ENCODE measurements at places on chromosomes 3 and 15. TPM values are rescaled to one million over a fixed set of nuclear protein-coding genes. Genes with fewer than 3 reads are reported as not detected.

The IQGAP1 gene
- total RNA-seq: 100 TPM

The UPK1B gene
- total RNA-seq: not detected

The THOC7 gene
- 35.2 TPM for total RNA-seq

DNA sequence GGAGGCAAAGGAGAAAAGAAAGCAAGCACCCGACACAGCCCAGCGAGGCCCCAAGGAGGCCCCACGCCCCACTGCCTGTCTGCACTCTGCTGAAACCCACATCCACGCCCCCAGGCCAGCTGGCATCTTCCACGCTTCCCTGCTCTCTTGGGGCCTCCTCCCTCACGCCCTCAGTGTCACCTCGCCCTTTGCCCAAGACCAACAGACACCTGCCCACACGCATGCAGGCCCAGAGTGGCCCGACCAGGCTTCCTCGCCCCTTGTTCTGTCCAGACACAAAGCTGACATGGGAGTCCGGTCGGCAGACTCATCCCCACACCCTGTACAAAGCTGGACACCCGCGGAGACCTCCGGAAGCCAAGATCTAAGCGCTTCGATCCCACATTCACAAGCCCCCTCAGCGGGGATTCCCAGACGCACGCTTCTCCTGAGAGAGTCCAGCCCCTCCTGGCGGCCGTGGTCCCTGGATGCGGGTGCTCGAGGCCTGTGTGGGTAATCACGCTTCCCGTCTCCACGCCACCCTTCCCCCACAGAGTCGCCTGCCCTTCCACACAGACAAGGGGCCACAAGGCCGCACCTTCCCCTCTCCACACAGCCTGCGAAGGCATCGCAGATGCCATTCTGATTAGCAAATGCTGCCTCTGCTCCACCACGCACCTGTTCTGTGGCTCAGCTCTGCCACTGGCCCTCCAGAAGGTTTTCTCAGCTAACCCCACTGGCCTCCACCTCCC lies 176.6 kb downstream of the XXYLT1 start:
- H3K27me3 ChIP-seq: no peaks in the 10 kb centered on the region
- H3K4me1 ChIP-seq: peaks cover 13% of the 10 kb centered on the region
- DNase-seq: peak; percentile 70
- H3K36me3 ChIP-seq: no peaks in the 10 kb centered on the region
- H3K27ac ChIP-seq: peak overlapping the region; percentile 64
- peak overlapping the region; percentile 43 for H3K4me3 ChIP-seq

- H3K36me3 ChIP-seq: no peaks in the 10 kb centered on the region
- DNase-seq: no peak
- no peaks in the 10 kb centered on the region for H3K27me3 ChIP-seq
- no peaks in the 10 kb centered on the region for H3K4me1 ChIP-seq
Observed at GRCh38 chr3:46599590-46599989, 12.7 kb upstream of the FAM240A start.

DNA sequence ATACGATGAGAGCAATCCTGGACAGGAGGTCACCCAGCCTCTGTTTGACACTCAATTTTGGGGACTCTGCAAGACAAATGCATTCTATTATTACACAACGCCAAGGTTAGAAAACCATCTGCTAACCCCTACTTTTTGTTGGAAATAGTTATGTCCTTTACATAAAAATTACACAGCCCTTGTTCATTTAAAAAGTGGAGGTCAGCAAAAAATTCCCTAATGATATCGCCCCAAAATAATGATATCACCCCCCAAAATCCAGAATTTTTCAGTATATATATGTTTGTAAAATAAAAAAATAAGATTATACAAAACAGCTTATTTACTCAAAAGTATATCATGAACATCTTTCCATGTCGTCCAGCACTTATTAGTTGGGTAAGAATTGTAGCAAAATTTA lies 11.4 kb downstream of the ROPN1 start:
- H3K27me3 ChIP-seq: no peaks in the 10 kb centered on the region
- no peak overlapping the region for H3K4me3 ChIP-seq
- no peaks in the 10 kb centered on the region for H3K36me3 ChIP-seq

DNA sequence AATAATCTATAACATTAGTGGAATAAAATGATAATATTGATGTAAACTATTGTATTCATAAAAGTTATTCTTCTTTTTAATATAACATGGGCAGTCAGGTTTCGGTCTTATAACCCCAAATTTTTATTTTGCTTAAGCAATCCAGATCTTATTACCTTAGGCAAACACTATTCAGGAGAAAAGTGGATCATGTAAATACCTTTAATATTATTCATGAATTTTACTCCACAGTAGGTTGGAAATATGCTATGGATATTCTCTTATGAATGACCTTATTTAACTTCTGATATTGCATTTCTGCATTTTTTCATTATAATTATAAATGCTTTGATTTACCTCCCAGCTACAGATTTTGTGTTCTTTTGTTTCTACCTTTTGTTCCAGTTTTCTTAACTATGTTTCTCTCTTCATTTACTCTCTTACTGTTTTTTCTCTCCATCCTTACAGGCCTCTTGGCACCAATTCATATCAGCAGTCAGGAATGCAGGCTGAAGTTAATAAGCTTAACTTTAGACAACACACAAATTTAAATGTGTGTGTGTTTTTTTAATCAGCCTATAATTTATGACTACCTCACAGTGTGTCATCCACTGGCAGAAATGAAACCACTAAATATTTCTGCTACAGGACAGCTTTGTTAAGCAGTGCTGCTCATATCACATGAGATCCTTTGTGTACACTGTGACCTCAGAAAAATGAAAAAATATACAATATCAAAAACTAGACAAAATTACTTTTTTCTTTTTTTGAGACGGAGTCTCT lies 111.0 kb downstream of the NSUN3 start:
- no peaks in the 10 kb centered on the region for H3K4me1 ChIP-seq
- H3K36me3 ChIP-seq: no peaks in the 10 kb centered on the region
- H3K4me3 ChIP-seq: no peak overlapping the region
- H3K27ac ChIP-seq: no peak overlapping the region
- no peaks in the 10 kb centered on the region for H3K27me3 ChIP-seq
- no peak for DNase-seq

GRCh38 chr3:42851228-42851834 lies 24.3 kb downstream of the CYP8B1 start:
- no peak overlapping the region for H3K27ac ChIP-seq
- DNase-seq: peak; percentile 52
- H3K4me3 ChIP-seq: no peak overlapping the region
- H3K36me3 ChIP-seq: no peaks in the 10 kb centered on the region
- no peaks in the 10 kb centered on the region for H3K27me3 ChIP-seq

GRCh38 chr15:54312528-54312927 lies 334.3 kb downstream of the UNC13C start:
- DNase-seq: no peak
- no peaks in the 10 kb centered on the region for H3K4me1 ChIP-seq
- H3K4me3 ChIP-seq: no peak overlapping the region
- no peaks in the 10 kb centered on the region for H3K27me3 ChIP-seq
- no peak overlapping the region for H3K27ac ChIP-seq
- H3K36me3 ChIP-seq: no peaks in the 10 kb centered on the region

GRCh38 chr15:80887148-80887547 lies 102.5 kb downstream of the MESD start:
- no peak for DNase-seq
- H3K27ac ChIP-seq: no peak overlapping the region
- H3K4me3 ChIP-seq: no peak overlapping the region
- H3K27me3 ChIP-seq: peaks cover 6% of the 10 kb centered on the region
- no peaks in the 10 kb centered on the region for H3K4me1 ChIP-seq

DNA sequence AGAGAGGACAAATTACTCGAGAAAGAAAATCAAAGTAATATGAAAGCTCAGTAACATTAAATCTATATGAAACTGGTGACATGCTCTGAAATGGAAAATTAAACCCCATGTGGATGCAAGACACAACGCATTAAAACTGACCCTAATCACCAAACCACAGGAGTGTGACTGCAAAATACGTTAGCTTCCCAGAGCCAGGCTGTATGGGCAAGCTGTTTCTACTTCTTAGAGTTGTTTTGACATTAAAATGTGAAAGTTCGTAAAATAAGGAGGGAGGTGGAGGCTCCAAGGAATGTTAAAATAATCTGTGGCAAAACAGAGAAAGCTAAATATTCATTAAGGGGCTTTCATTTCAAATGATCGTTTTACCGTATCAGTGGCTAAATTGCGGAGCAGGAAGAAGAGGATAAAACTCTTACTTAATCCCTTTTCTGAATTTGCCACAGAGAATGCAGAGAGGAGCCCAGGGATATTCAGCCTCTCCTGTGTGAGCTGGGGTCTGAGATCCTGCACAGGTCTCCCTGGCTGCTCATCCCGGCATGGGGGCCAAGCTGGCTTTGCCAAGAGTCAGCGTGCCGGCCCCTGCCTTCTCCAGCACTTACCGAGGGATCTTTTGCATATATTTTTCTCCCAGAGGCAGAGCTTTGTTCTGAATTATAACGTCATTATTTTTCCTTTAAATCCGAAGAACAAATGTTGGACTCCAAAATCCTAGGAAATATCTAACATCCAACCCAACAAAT lies 239.8 kb upstream of the THBS1 start:
- no peak overlapping the region for H3K4me3 ChIP-seq
- no peak overlapping the region for H3K27ac ChIP-seq
- no peaks in the 10 kb centered on the region for H3K36me3 ChIP-seq

- no peak overlapping the region for H3K27ac ChIP-seq
- no peaks in the 10 kb centered on the region for H3K36me3 ChIP-seq
- DNase-seq: no peak
- H3K27me3 ChIP-seq: no peaks in the 10 kb centered on the region
Observed at GRCh38 chr15:53312707-53313106, 446.8 kb downstream of the WDR72 start.

DNA sequence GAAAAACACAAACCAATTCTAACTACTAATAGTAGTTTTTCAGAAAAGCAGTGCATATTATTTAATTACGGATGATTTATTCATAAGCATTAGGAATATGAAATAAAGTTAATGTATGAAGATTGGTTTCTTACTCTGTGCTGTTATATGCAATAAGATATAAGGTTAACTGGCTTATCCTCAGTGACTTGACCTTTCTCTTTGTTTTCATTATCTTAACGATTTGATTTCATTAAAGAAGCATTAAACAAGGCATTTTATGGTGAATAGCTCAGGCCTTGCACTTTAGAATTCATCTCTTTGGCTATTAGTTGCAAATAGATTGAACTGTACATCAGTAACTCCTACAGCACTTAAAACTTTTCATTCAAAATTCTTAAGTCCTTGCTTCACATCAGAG lies 28.9 kb downstream of the RAP2B start:
- no peak overlapping the region for H3K27ac ChIP-seq
- no peak for DNase-seq
- no peak overlapping the region for H3K4me3 ChIP-seq
- H3K36me3 ChIP-seq: no peaks in the 10 kb centered on the region

DNA sequence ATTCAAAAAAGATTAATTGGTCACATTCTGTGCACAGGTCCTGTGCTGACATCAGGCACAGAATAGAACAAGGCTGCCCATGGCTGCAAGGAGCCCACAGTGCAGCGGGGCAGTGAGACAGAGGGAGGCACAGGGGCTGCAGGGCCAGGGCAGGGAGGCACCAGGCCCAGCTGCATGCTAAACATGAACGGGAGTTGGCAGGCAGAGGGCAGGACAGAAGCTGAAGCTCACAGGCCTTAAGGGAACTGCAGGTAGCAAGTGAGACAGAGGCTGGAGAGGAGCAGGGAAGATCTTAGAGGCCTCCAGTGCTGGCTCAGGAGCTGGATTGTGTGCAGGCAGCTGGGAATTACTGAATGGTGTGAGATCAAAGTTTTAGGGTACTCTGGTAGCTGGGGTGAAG lies 26.2 kb downstream of the IDH3A start:
- peaks cover 9% of the 10 kb centered on the region for H3K4me1 ChIP-seq
- no peaks in the 10 kb centered on the region for H3K27me3 ChIP-seq
- no peak overlapping the region for H3K27ac ChIP-seq
- no peak for DNase-seq

GRCh38 chr15:45254405-45254804 lies 2.4 kb downstream of the SLC28A2 start:
- no peak for DNase-seq
- no peaks in the 10 kb centered on the region for H3K36me3 ChIP-seq
- H3K27me3 ChIP-seq: no peaks in the 10 kb centered on the region
- H3K27ac ChIP-seq: no peak overlapping the region
- H3K4me1 ChIP-seq: no peaks in the 10 kb centered on the region

Data from SJCRH30 (cell line).